Right ventricle myocardium inferior (tissue), 1 donor: ENCODE measurements at places on chromosomes 5 and 9.

DNA sequence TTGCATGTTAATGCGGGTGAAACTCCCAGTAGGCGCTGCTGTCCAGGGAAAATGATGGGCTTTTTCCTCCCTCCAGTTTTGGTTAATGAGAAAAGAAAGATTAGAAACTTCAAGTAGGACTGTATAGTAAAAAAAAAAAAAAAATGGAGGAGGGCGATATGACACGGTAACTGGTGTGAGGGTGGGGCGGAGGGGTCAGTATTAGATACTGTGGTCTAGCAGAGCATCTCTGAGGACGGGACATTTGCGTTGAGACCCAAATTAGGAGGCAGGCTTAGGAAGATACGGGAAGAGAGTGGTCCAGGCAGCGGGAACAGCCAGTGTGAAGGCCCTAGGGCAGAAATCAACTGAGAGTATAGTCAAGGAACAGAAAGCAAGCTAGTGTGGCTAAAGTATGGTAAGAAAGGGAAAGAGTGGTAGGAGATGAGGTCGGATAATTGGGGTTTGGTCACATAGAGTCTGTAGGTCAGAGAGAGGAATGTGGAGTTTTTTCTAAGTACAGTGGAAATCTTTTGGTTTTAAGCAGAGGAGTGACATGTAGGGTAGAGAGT, 707 bp downstream of the RMND5B start:
- no peak for DNase-seq

GRCh38 chr5:77356740-77357139, 135.4 kb downstream of the WDR41 start:
- DNase-seq: no peak

DNA sequence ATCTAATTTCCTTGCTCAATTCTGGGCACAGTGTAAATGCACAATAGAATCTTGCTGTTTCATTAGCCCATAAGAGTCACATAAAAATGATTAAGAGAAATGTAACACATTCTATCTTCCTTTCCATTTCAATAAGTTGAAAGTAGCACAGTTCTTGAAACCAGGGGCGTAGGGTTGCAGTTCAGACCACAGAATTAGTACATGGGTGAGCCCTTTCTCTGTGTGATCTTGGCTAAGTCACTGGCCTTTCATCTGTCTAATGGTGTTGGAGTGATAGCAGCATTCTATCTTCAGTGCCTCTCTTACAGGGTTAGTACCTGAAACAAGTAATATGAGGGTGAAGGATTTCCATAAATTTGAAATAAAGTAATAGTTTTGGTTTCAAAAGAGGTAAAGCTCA, 445.3 kb upstream of the ZNF462 start:
- no peak for DNase-seq

- no peak for DNase-seq
These were observed 81.2 kb downstream of the ZNF366 start for GRCh38 chr5:72426019-72426418.

DNA sequence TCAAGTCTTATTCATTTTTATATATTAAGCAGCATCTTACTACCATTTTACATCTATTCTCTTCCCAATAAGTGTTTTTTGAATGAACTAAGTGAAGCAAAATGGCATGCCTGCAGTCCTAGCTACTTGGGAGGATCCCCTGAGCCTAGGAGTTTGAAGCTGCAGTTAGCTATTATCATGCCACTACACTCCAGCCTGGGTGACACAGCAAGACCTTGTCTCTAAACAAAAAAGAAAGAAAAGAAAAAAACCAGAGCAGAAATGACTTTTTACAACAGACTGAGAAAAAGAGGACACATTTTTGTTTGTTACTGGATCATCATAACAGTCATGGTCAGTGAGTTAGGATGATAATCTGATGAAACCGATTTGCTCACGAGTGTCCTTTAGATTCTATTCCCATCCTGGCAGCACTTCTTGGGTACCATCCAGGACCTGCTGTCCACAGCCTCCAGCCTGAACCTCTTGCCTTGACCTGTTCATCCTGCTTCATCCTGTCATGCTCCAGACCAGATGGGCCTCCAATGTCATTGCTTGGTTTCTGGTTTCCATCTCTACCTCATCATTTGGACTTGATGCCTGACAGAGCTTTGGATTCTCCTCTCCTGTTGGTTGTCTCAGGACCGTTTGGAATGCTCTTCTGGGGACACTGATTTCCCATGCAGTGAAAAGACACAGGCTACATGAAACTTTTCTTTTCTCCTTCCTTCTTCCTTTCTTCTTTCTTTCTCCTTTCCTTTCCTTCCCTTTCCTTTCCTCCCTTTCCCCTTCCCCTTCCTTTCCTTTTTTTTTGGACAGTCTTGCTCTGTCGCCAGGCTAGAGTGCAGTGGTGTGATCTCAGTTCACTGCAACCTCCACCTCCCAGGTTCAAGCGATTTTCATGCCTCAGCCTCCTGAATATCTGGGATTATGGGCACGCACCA, 50.1 kb upstream of the GLRX start:
- DNase-seq: no peak

- no peak for DNase-seq
These were observed 112.1 kb downstream of the BASP1 start for GRCh38 chr5:17329571-17329970.

DNA sequence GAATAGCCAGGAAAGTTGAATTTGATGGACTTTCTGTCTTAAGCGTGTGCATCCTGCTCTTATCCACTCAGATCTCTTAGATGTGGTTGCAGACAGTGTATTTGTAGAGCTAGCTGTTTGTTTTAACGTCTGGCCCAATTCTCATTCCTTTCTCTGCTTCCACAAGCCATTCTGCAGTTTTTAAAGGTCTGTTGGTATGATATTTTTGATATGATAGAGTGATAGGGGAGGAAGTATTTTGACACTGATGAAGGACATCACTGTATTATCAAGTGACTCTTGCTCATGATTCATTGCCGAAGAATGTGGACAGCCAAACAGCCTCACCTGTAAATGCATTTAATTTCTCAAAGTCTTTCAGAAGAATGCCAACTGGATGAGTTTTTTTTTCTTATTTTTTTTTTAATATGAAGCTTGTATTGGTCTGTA, 4.5 kb downstream of the TJP2 start:
- DNase-seq: no peak

DNA sequence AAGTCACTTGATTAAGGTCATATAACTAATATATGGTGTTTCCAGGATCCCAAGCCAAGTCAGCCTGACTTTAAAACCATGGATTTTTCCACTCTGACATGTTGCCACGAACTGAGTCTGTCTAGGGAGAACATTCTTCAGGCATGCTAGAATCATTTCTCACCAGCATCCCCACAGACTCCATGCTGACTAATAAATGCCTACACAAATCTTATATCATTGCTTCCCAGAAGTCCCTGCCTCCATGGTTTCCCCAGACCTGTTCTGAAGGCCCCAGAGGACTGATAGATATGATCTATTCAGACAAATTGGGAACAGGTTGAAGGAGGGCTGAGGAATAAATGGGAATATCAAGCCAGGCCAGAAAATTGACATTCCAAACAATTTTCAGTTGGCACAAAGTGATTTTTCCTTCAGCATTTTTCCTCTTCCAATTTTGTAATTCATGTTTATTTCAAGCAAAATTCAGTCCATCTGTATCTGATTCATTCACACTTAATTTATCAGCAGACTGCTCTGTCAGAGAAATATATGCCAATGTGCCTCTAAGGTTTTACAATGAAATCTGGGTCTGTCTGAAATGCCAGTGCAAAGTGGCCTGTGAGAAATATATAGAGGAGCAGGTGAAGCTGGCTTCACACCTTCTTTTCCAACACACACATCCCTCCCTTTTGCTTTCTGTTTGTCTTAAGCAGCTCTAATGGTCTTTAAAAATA, 413.6 kb upstream of the TNC start:
- no peak for DNase-seq

DNA sequence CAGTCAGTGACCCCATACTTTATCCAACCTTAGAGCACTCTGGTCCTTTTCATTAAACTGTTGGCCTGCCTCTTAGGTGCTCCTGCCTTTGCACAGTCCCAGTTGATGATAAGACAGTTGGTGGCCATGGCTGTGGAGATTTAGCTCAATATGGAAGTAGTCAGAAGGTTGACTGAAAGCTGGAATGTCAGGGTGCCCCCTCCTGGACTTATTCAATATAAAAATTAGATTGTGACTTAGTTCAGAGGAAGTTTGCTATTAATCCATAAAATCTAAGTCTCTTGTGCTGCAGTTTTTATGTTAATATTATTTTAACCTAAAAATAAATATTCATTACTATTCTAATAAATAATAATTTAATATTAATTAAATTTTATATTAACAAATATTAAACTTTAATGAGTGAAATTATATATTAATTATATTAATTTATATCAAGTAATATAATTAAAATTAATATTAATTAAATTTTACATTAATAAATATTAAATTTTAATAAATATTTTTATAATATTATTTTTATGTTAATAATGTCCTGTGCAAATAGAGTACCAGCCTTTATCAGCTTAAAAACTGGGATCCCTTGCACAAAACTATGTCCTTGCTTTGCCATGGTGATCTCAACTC, 77.7 kb upstream of the ADAMTSL1 start:
- no peak for DNase-seq

- no peak for DNase-seq
These were observed 29.9 kb downstream of the RFX3 start for GRCh38 chr9:3495855-3496254.

DNA sequence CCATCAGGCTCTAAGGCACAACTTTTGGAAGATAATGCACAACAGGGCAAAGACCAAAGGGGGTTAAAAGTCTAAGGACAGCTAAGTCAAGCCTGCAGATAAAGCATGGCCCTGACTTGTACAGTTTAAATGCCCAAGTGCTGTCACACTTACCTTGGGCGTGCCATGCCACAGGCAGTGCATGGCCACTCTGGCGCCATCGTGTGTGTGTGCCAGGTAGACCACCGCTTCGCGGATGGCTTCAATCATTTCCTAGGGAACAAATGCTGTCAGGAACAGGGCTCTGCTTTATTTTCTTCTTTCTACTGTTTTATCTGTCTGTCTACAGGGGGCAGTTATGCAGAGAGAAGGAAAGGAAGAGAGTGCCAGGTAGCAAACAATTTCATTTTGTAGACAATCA, 19.3 kb downstream of the PUM3 start:
- peak; percentile 61 for DNase-seq

DNA sequence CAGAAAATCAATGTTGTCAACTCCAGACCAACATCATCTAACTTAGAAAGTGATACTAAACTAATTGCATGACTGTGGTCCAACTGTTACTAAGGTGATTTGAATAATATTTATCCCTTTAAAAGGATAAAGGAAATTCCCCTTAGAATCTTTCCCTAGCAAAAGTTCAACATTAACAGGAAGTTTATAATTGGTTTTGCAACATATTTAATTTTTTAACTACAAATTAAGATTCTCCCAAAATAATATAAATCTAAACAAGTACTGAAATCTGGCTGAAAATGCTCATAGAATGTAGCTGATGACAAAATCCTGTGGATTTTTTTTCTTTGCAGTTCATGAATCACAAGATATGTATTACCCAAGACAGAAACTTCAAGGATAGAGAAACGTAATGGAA, 151.4 kb downstream of the LPAR1 start:
- no peak for DNase-seq

DNA sequence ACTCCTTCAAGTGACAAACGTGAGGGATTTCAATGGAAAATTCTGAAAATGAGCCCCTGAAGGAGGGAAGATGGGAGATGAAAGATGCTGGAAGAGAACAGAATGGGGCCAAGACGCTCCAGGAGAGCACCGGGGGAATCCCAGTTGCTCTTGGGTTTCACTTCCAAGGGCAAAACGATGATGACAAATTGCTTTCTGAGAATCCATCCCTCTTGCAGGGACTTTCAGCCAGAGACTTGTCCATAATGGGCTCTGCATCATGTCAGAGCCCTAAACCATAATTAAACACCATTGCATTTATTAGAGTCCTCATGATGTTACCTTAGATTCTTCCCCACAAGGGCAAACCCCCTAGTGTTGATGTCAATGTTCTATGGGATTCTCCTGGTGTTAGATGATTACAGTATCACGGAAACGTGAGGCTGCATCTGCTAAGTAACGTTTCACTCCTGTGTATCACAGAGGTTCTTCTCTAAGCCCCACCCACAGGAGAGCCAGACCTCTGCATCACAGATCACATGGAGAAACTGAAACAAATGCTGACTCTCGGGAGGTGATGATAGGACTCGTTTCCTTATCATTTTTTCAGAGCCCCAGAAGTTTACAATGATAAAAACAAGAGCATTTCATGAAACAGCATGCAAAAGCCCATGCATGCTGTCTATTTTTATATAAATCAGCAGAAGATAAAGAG, 114.4 kb downstream of the TENT4A start:
- no peak for DNase-seq
